HTR-8/SVneo (cell line): ENCODE measurements at places on chromosomes 3 and 15.
A peak's percentile ranks its signal among the peaks of the same experiment; 100 is the strongest.

- no peak for DNase-seq
Observed at GRCh38 chr3:177321819-177322218, 124.5 kb upstream of the TBL1XR1 start.

DNA sequence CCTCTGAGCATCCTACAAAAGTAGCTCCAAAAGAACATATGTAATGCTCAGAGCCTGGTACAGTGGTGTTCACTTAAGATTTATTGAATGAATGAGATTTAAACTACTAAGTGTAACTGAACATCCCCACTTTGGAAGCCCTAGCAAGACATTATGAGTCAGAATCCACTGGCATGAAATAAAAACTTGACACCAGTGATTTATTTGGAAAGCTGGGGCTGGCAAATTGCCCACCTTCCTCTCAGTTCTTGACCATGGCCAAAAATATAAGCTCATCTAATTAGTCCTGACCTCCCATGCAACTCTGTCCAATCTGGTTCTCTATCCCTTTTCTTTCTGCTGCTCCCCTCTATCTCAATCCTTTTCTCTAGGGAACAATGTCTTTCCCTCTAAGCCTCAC is 418.0 kb downstream of the PLCL2 start:
- DNase-seq, result no peak

DNA sequence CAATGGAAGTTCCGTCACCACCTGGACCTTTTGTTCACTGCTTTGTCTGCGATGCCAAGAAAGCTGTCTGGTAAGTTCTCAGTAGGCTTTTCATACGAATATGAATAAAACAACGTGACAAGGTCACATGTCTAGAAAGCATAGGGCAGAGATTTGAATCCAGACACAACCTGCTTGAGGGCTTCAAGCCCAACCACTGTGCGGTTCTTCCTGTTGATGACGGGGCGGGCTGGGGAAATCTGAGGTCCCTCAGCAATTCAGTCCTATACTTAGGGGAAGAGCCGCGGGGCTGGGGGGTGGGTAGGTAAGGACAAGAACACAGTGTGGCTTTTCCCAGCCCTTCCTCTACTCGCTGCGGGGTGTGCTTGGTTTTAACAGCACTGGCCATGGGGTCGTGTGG is 32.4 kb upstream of the SMAD3 start:
- DNase-seq, result no peak

GRCh38 chr3:141460097-141460704 is 26.6 kb upstream of the RASA2 start:
- DNase-seq, result peak; percentile 90

- DNase-seq, result no peak
Observed at GRCh38 chr3:110858549-110858948, 213.1 kb upstream of the NECTIN3 start.

DNA sequence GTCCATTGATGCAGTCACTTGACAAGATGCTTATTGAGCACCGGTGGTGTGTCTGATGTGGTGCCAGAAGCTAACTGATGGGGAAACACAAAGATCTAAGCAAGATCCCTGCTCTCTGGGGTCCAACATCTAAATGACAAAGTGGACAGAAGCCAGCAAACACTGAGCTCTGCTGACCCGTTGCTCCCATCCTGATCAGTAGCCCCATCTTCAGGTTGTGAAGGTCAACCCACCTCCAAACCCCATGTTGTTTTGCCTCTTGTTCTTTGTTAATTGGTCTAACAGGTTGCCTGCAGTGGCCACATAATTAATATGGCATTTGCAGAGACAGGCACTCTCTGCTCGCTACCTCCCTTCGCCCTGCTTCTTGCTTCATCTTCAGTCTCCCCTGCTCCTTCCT is 21.5 kb upstream of the GLCE start:
- DNase-seq, result no peak

DNA sequence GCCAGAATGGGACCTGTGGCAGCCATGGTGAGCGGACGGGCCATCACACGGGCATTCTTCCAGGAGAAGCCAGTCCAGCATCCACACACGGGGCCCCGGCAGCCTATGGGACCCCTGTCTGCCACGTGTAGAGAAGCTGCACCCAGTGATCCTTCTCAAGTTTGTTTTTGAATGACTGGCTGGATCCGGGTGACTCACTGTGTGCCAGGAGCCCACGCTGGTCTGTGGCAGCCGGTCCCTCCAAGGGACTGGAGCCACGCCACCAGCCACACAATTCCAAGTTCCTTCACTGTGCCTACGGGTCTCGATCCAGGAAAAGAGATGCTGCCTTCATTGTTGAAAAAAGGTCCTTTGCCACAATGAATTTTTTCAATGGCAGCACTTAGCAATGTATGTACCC is 58.1 kb downstream of the ATP10A start:
- DNase-seq, result no peak

DNA sequence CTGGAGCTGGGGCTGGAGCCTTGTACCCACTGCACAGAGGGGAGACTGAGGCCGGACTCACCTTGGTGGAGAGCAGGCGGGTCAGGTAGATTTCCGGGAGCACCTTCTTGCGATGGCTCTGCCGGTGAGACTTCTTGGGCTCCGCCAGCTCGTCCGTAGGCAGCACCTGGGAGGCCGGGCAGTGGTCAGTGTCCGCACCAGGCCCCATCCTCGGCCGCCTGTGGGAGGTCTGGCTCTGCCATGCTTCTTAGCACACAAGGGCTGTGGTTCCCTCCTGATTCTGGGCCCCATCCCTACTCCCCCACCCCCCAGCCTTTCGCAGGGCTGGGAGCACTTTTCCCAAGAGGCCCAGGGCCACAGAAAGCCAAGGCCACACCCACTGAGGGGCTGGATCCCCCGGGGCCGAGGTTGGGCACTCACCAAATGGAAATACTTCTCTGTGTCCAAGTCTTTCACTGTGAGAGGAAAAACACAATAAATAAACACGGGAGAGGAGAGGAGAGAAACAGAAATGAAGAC is 17.4 kb downstream of the H1-8 start:
- DNase-seq, result peak; percentile 56

GRCh38 chr15:69000091-69000490 is 14.4 kb upstream of the NOX5 start:
- DNase-seq, result no peak

- DNase-seq, result no peak
Observed at GRCh38 chr15:75554717-75555116, 24.4 kb downstream of the PTPN9 start.

DNA sequence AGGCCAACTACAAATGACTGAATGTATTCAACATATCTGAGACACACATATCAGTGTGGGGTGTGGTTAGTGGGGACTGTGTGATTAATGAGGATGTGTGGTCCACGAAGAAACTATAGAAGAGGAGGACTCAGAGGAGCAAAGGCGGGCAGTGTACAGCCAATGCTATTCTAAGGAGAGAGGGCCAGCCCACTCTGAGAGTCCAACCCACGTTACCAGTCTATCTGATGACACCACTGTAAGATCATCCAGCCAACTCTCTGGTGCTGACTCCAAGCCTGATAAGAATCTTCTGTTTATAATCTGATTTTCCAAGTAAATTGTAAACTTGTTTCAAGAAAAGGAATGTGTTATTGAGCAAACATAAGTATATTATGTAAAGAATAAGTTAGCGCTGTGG is 47.2 kb downstream of the MCF2L2 start:
- no peak for DNase-seq

DNA sequence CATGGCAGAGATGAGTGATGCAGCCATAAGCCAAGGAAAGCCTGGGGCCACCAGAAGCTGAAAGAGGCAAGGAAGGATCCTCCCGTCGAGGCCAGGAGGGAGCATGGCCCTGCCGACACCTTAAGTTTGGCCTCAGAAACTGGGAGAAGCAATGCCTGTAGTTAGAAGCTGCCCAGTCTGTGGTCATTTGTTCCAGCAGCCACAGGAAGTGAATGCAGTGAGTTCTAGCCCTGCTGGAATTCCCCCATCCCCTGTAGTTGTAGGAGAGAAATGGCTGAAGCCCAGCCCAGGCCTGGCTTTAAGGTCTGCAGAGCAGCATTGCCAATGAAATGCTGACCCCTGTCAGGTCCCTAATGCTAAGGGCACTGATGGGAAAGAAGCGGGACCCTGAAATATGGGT is 12.2 kb upstream of the CHSY1 start:
- no peak for DNase-seq

DNA sequence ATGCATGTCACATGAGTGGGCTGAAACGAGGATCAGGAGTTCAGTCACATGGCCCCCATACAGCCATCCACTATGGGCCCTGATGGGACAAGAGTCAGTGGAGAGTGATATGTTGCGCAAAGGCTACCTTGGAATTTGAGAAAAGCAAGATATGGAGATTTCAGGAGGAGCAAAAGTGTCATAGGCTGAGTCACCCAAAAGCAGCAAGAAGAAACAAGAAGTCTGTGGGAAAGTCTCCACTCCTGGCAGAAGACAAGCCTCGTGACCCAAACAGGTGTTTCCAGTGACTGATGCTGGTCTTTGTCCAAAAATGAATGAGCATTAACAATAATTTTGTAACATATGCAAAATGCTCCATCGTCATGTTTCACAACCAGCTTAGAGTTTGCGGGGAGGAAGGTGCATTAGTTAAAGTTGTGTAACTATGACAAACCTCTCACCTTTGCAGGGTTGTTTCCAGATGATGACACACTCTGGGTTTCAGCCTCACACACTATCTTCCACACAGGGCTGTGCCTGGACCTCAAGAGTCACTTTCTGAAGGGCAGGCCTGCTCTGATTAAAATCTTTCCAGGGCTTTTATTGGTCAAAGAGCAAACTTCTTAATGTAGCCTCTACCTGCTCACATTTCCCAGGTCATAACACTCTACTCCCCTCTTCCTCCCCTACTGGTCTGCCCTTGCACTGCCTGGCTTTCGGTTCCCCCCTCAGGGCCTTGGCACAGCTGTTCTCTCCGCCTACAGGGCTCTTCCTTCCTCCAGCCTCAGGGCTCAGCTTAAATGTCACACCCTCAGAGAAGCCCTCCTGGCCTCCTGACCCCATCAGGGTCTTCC is 3.9 kb upstream of the DNASE1L3 start:
- DNase-seq, result no peak

DNA sequence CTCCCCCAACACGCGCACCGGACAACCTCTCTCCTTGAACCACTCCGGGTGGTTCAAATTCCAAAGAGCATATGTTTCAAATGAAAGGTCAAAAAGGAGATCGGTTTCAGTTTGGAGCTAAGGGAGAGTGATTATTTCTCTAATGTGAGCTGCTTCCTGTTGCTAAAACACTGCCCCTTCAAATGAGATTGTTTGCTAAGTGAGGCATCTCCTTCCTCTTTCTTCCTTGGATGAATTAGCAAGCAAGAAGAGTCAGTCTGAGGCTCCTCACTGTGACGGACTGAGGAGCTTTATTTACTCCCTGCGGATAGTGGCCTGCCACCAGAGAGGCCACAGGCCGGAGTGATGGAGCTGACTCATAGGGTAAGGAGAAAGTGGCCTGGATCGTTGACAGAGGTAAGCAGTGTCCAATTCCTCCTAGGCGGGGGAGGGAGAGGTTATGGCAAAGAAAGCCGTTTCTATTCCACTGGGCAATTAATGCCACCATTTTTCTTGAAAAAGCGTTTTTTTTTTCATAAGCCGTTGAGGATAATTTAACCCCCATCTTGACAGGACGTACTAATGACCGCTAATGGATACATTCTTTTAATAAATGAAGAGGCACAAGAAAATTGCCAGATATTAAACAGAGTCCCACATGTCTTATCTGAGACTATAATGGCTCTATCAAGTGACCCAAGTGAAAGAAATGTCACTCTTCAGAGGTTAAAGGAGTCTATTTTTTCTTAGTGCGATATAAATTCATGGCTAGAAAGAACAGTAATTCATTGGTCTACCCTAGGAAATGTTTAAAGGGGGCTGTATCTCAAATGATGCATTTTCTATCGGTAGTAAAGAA is 167.0 kb upstream of the ANKRD28 start:
- DNase-seq, result peak; percentile 17

GRCh38 chr3:31132132-31132769 is 237.8 kb upstream of the GADL1 start:
- peak; percentile 10 for DNase-seq

GRCh38 chr3:172673210-172673679 is 37.6 kb downstream of the NCEH1 start:
- DNase-seq, result no peak

DNA sequence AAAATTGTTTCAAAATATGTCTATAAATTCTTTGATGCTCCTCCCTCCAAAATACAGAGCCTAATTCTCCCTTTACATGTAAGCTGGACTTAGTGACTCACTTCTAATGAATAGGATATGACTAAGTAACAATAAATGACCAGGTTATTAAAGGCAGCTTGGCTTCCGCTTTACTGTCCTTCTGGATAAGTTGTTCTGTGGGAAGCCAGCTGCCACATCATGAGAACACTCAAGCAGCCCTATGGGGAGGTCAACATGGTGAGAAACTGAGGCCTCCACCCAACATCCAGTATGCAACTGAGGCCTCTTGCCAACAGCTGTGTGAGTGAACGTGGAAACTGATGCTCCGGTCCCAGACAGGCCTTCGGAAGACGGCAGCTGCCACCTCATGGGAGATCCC is 247.3 kb upstream of the CHRM5 start:
- no peak for DNase-seq
